ENCODE measurements at places on chromosomes 4 and X.

- no peak for DNase-seq
Measured at GRCh38 chr4:19375931-19376330, 875.8 kb upstream of the SLIT2 start.

GRCh38 chrX:14920196-14920595 lies 47.0 kb downstream of the MOSPD2 start:
- no peak for DNase-seq

GRCh38 chr4:75555294-75556164 lies at the start of gene ODAPH:
ODAPH (plus strand) TSS chr4:75556066; CDS start chr4:75556083, 17 bp downstream.
- DNase-seq, result no peak

DNA sequence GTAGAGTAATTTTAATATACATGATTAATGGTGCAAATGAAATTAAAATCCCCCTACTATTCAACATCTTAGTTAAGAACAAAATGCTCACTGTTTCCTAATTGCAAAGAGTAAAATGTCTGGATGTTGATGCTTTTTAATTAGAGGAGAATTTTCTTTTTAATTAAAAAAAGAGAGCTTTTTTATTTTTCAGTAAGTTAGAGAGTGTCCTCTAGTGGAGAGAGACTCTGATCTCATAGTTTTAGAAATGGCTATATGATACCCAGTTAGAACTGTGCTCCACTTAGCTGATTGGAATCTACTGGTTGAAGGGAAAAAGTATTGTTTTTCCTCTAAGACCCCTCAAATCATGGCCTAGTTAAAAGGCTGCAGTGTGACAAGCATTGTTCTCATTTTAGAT lies 312.0 kb upstream of the MAGEB2 start:
- no peak for DNase-seq

GRCh38 chr4:82989575-82990429 lies 20.8 kb downstream of the LIN54 start:
- no peak for DNase-seq

GRCh38 chr4:188023682-188024081 lies 28.1 kb downstream of the ZFP42 start:
- no peak for DNase-seq

- no peak for DNase-seq
Measured at GRCh38 chrX:18575744-18576143, 96.2 kb downstream of the RS1 start.

Measured in activated CD8-positive, alpha-beta memory T cell treated with anti-CD3 and anti-CD28 coated beads, Interleukin-2, amount 50 U/mL, for 48 hours (primary cell).